H7 (cell line): ENCODE measurements at places on chromosomes 2 and 18. TPM values are rescaled to one million over a fixed set of nuclear protein-coding genes. Genes with fewer than 3 reads are reported as not detected.

- DNase-seq, result no peak
Observed at GRCh38 chr2:95056044-95056443, 30.5 kb downstream of the MAL start.

DNA sequence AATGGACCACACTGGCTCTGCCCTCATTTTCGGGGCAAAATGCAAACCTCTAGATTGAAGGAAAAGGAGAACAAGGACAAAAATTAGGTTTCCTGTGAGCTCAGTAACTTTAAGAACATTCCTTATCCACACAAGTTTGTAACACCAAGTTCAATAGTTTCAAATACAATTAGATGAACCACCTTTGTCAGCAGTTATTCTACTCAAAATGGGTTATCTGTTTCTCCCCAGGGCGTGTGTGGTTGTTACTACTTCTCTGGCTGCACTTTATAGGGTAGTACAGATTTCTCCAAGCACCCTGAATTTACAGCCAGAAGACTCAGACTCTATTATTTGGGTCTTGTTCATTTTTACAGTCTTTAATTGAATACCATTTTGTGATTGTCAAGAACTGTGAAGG, 45.0 kb upstream of the TANK start:
- no peak for DNase-seq

DNA sequence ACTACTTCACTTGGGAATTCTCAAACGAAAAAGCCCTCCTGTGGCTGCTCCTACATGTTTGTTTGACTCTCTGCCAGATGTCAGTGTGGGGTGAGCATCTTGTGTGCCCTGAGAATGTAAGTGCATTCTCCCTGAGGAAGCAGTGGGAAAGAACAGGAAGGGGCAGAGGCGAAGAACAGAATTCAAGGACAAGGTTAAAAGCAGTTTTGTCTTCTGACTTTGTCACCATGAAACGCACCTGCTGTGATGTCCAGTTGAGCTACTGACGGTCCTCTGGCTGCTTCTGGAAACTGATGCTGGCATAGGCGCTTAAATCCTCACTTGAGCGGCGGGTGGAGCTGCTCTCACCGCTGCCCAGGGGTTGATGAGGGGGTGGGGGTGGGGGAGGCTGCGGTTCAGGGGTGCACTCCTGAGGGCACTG, 4.9 kb downstream of the IRS1 start:
- DNase-seq, result peak; percentile 42

GRCh38 chr2:173241643-173242042, 113.0 kb upstream of the CDCA7 start:
- DNase-seq, result no peak

- DNase-seq, result peak; percentile 78
Observed at GRCh38 chr2:218981390-218981880, 3.5 kb downstream of the FEV start.

The DNAJC5G gene
- not detected in 2 replicates for total RNA-seq

- DNase-seq, result no peak
Observed at GRCh38 chr2:157790780-157791179, 85.3 kb downstream of the ACVR1 start.
